ENCODE measurements at places on chromosomes 2 and 18.

DNA sequence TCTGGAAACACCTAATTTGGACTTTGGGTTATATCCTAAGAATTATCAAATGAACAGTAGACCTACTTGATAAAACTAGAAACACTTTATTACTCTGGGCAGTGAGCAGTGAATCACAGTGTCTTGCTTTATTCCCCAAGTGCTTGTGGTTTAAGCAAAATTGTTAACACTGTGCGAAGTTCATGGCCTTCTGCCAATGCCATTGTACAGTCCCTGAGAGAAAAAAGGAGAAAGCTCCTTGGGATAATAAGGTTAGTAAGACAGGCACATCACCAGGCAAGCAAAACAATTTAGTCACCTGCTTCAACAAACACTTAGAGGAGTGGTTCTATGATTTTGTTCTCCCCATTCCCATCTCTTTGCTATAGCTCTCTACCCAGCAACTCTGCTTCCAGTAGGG lies 39.8 kb downstream of the ADCYAP1 start:
- H3K36me3 ChIP-seq: no peaks in the 10 kb centered on the region
- no peak for DNase-seq
- peaks cover 1% of the 10 kb centered on the region for H3K4me1 ChIP-seq
- H3K27ac ChIP-seq: no peak overlapping the region
- H3K4me3 ChIP-seq: no peak overlapping the region

GRCh38 chr2:69667805-69668382 lies 24.4 kb upstream of the AAK1 start:
- H3K4me1 ChIP-seq: peaks cover 13% of the 10 kb centered on the region
- no peak overlapping the region for H3K4me3 ChIP-seq
- H3K36me3 ChIP-seq: no peaks in the 10 kb centered on the region
- peak; percentile 77 for DNase-seq

DNA sequence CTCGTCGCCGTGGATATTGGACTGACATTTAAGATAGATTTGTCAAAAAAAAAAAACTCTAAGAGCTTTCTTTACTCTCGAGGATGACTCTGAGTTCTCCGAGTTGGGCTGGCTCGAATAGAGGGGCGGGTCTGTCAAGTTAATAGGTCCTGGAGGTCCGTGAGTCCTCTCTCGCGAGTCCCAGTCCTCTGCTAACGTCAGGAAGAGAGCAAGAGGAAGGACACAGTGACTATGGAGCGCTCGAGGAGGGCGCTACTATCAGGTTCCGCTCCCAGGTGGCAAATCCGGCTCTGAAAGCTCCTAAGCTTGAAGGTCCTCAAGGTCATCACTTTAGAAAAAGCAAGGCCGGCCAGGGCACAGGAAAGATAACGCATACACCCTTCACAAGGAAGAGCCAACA lies 404 bp upstream of the AKAIN1 start:
- H3K4me1 ChIP-seq: no peaks in the 10 kb centered on the region
- DNase-seq: no peak
- H3K27me3 ChIP-seq: peaks cover 33% of the 10 kb centered on the region
- no peak overlapping the region for H3K27ac ChIP-seq

- H3K27ac ChIP-seq: peak overlapping the region; percentile 70
- DNase-seq: no peak
- no peak overlapping the region for H3K4me3 ChIP-seq
- no peaks in the 10 kb centered on the region for H3K36me3 ChIP-seq
- peaks cover 14% of the 10 kb centered on the region for H3K4me1 ChIP-seq
Observed at GRCh38 chr2:36338124-36338826, 17.3 kb upstream of the CRIM1 start.

GRCh38 chr2:33236482-33237385 lies 239.7 kb upstream of the RASGRP3 start:
- DNase-seq: no peak
- H3K4me3 ChIP-seq: no peak overlapping the region
- H3K4me1 ChIP-seq: peaks cover 42% of the 10 kb centered on the region

DNA sequence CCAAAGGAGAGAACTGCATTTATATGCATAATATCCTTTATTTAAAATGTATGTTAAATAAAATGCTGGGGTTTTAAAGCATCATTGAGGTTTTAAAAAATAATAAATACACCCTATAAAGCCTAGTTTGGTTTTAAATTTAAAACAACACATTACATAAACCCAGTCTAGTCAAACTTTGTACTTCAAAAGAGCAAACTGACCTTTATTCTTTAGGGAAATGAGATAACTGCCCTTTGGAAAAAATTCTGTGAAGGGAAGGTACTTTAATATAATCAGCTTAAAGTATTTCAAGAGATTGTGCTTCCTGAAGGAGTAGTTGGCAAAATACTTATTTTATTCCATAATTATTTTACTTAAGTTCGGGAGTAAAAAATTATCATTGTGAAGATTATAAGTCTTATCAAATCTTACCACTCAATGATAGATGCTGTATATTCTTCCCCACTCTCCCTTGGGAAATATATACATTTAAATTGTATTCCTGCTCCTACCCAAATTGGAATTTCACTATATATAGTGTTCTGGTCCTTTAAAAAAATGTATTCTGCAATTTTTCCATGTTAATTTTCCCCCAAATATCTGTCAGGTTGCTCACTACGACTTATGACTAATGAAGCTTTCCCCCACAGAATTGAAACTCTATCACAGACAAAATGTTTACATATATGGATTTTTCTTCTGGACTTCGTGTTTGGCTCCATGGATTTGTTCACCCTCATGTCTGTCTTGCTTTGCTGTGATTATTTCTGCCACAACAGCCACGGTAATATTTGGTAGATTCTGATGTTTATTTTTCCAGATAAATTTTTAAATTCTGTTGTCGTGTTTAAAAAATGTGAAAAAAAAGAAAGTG lies 42.1 kb downstream of the ZC3H6 start:
- no peak overlapping the region for H3K27ac ChIP-seq
- no peaks in the 10 kb centered on the region for H3K4me1 ChIP-seq
- H3K4me3 ChIP-seq: no peak overlapping the region
- no peaks in the 10 kb centered on the region for H3K36me3 ChIP-seq
- no peak for DNase-seq
- no peaks in the 10 kb centered on the region for H3K27me3 ChIP-seq

- H3K27ac ChIP-seq: peak overlapping the region; percentile 27
- H3K4me1 ChIP-seq: no peaks in the 10 kb centered on the region
- no peak for DNase-seq
Observed at GRCh38 chr2:13919981-13920382, 712.5 kb upstream of the LRATD1 start.

GRCh38 chr2:159942146-159942545 lies 120.3 kb downstream of the PLA2R1 start:
- H3K4me1 ChIP-seq: no peaks in the 10 kb centered on the region
- no peaks in the 10 kb centered on the region for H3K36me3 ChIP-seq
- H3K4me3 ChIP-seq: no peak overlapping the region
- DNase-seq: no peak

GRCh38 chr2:129178356-129178755 lies 801.1 kb upstream of the RAB6C start:
- no peaks in the 10 kb centered on the region for H3K4me1 ChIP-seq
- no peaks in the 10 kb centered on the region for H3K27me3 ChIP-seq
- H3K27ac ChIP-seq: no peak overlapping the region
- H3K36me3 ChIP-seq: no peaks in the 10 kb centered on the region

GRCh38 chr2:98892871-98893270 lies 43.2 kb downstream of the CRACDL start:
- H3K4me1 ChIP-seq: no peaks in the 10 kb centered on the region
- H3K27ac ChIP-seq: no peak overlapping the region
- H3K27me3 ChIP-seq: no peaks in the 10 kb centered on the region
- no peak overlapping the region for H3K4me3 ChIP-seq
- DNase-seq: no peak
- no peaks in the 10 kb centered on the region for H3K36me3 ChIP-seq

DNA sequence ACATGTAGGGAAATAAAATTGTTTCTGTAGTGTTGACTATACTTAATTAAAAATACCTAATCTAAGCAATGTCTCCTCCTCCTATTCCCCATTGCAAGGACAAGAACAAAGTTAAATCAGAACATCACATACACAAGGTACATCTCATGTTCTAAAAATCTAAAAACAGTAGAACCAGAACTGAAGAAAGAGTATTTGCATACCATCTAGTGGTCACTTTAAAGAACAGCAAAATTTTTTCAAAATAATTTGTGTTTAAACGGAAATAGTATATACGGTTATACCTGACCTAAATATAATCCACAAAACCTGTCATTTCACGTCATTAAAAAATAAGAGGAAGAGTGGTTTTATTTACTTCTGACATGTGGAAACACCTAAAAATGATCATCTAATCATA lies 294.3 kb upstream of the KCNH7 start:
- H3K4me1 ChIP-seq: no peaks in the 10 kb centered on the region
- DNase-seq: no peak
- no peak overlapping the region for H3K4me3 ChIP-seq
- no peaks in the 10 kb centered on the region for H3K36me3 ChIP-seq
- H3K27me3 ChIP-seq: no peaks in the 10 kb centered on the region

DNA sequence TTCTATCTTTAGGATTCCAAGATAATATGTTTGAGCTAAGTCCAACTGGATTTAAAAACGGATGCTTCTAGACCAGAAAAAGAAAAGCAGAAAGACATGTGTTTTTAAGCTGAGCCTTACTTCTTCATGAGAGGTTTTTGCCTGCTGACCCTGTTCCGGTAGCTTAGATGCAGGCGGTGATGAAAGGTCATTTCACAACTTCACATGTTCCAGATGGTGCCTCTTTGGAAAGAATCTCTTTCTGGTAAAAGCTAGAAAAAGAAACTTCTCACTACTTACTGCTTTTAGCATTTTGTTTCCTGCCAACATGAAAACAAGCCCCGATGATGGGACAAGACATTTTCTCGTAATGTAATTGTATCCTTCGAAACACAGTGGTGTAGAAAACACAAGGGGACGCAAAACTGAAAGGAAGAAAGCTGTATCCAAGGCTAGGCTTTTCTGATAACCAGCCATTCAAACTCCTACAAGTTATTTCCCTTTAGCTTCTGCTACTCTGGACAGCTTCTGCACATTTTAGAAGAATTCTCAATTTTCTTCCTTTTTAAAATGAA lies 407.3 kb upstream of the LYPD1 start:
- no peak overlapping the region for H3K4me3 ChIP-seq
- H3K36me3 ChIP-seq: no peaks in the 10 kb centered on the region
- DNase-seq: no peak
- no peaks in the 10 kb centered on the region for H3K4me1 ChIP-seq
- no peaks in the 10 kb centered on the region for H3K27me3 ChIP-seq

DNA sequence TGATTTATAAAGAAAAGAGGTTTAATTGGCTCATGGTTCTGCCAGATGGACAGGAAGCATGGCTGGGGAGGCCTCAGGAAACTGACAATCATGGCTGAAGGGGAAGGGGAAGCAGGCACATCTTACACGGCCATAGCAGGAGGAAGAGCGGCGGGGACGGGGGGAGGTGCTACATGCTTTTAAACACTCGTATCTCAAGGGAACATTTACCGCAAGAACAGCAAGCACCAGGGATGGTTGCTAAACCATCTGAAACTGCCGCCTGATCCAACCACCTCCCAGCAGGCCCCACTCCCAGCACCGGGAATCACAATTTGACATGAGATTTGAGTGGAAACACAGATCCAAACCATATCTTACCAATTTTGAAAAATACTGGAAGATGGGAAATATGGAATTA lies 362.8 kb downstream of the FBXO15 start:
- DNase-seq: no peak
- H3K27me3 ChIP-seq: no peaks in the 10 kb centered on the region

- no peak for DNase-seq
- no peak overlapping the region for H3K27ac ChIP-seq
- H3K36me3 ChIP-seq: peaks cover 5% of the 10 kb centered on the region
Observed at GRCh38 chr18:36862182-36862581, 33.3 kb downstream of the KIAA1328 start.

DNA sequence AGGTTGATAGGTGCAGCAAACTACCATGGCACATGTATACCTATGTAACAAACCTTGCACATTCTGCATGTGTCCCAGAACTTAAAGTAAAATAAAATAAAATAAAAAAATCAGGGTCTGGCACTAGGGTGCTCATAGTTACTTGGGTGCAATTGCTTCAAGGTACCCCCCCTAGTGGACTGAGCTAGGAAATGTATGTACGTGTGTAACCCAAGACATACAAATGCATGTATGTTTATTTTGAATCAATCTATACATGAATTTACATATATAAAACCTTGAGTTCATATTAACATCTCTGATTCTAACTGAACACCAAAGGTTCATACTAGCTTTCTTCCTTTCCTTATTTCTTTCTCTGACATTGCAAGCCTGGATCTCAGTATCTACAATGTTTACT lies 51.5 kb downstream of the USP37 start:
- H3K4me3 ChIP-seq: no peak overlapping the region
- no peaks in the 10 kb centered on the region for H3K27me3 ChIP-seq
- H3K27ac ChIP-seq: no peak overlapping the region
- DNase-seq: no peak
- H3K36me3 ChIP-seq: peaks cover 16% of the 10 kb centered on the region

DNA sequence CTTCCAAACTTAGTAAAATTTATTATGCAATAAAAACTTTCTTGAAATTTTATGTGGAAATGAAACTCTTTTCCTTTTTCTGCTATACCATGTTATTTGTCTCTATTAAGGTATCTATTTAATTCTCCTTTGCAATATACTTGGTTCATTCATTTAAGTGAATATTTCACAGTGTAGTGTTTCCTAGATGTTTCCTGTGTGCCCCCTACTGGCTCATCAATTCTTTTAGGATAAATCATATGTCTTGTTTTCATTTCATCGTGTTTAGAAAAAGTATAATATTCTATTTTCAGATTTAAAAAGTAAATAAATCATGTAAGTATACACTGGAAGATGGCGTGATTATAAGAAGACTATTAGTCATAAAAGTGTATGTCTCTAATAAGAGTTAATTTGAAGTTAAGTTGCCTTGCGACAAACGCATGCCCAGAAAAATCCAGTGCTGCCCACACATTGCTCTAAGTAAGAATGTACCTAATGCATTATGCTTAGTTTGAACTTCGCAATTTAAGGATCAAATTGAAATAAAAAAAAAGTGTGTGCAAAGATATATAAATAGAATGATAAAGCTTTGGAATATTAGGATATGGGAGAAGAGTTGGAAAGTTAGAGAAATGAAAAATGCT lies 525.4 kb downstream of the KCNJ3 start:
- H3K27ac ChIP-seq: no peak overlapping the region
- no peak overlapping the region for H3K4me3 ChIP-seq
- DNase-seq: no peak
- H3K4me1 ChIP-seq: no peaks in the 10 kb centered on the region
- no peaks in the 10 kb centered on the region for H3K36me3 ChIP-seq

- H3K4me3 ChIP-seq: no peak overlapping the region
- no peaks in the 10 kb centered on the region for H3K36me3 ChIP-seq
- no peaks in the 10 kb centered on the region for H3K27me3 ChIP-seq
- no peak overlapping the region for H3K27ac ChIP-seq
Observed at GRCh38 chr2:172328103-172328841, 99.1 kb upstream of the ITGA6 start.

GRCh38 chr2:96407041-96407918 lies 71.7 kb downstream of the NCAPH start:
- no peaks in the 10 kb centered on the region for H3K27me3 ChIP-seq
- H3K4me1 ChIP-seq: no peaks in the 10 kb centered on the region
- no peak for DNase-seq
- no peak overlapping the region for H3K4me3 ChIP-seq
- H3K27ac ChIP-seq: no peak overlapping the region
